Left lung (tissue), 14 donors: ENCODE measurements at places on chromosomes 3 and 15. TPM values are rescaled to one million over a fixed set of nuclear protein-coding genes. Genes with fewer than 3 reads are reported as not detected.

DNA sequence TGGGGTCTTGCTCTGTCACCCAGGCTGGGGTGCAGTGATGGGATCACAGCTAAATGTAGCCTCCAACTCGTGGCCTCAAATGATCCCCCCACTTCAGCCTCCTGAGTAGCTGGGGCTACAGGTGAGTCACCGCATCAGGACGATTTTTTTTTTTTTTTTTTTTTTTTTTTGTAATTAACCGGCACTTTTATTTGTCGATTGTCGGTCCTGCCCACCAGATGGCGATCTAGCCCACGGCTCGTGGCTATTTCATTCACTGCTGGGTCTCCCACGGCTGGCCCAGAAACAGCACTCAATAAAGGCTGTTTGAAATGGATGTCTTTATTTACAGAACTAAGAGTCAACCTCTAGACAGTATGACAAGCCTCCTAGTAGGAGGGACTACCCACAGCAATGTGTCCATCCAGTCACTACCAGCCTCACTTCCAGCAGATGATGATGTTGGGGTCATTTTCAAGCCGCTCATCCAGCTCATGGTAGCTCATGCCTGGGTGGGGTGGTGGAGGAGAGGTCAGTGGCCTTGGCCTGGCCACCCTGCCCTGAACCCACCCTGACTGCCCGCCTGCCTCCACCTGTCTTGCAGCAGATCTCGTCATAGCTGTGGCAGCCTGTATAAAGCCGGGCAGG is 1.8 kb upstream of the ZMYND10 start:
- DNase-seq: peak; percentile 86

DNA sequence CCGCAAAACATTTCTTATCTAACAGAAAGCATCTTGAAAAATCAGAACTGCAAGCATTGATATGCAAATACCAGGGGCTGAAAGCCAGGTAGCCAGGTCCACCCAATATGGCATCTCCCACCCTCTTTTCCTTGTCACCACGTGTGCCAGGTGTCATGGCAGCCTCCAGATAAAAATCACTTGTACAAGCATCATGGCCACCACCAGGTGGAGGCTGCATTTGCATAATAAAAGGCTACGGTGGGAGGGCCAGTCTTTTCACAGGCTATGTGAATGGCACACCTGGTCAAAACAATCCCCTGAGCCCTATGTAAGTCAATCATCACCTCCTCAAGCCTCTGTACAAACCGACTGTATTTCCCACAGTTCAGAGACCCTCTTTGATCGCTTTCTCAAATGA is 1233.1 kb upstream of the ALCAM start:
- no peak for DNase-seq

GRCh38 chr3:111173328-111173900 is 101.8 kb downstream of the NECTIN3 start:
- no peak for DNase-seq

GRCh38 chr15:85620690-85621049 is 174.1 kb downstream of the KLHL25 start:
- peak; percentile 49 for DNase-seq

EEF1AKMT4 gene
- 1.8 TPM for polyA plus RNA-seq

DNA sequence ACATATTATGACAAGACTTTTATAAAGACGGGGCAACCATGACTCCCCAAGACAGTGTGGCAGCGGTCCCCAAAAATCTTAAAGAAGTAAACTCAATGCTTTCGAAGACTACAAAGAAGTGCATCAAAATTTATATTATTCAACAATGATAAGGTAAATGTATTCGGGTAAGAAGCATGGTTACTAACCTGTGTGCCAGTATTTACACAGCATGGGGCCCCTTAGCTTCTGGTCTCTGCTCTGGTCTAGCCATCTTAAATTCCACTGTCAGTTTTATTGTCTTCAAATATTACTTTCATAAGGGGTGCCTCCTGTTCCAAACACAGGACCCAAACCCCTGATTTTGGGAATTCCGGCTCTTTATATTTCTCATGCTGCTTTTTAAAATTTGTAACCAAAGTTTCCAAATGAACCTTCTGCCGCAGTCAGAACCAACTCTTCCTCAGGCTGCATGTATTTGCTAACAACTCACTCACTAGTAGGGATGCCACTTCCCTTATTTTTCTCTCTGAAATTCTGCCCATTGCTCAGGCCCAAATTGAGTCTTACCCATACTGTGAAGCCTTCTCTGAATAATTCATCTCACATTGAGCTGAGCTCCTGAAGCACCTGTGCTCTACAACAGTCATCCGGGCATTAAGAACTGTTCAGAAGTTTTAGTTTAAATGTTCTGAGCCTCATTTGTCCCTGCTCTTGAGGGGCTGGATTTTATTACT is 1.2 kb downstream of the TTC23 start:
- no peak for DNase-seq
